Thyroid gland (tissue), 4 donors: ENCODE measurements at places on chromosomes 16 and 17. TPM values are rescaled to one million over a fixed set of nuclear protein-coding genes. Genes with fewer than 3 reads are reported as not detected.

GRCh38 chr16:79605999-79606398 lies 5.5 kb upstream of the MAF start:
- no peaks in the 10 kb centered on the region for H3K36me3 ChIP-seq
- no peak overlapping the region for H3K27ac ChIP-seq
- H3K4me3 ChIP-seq: no peak overlapping the region

DNA sequence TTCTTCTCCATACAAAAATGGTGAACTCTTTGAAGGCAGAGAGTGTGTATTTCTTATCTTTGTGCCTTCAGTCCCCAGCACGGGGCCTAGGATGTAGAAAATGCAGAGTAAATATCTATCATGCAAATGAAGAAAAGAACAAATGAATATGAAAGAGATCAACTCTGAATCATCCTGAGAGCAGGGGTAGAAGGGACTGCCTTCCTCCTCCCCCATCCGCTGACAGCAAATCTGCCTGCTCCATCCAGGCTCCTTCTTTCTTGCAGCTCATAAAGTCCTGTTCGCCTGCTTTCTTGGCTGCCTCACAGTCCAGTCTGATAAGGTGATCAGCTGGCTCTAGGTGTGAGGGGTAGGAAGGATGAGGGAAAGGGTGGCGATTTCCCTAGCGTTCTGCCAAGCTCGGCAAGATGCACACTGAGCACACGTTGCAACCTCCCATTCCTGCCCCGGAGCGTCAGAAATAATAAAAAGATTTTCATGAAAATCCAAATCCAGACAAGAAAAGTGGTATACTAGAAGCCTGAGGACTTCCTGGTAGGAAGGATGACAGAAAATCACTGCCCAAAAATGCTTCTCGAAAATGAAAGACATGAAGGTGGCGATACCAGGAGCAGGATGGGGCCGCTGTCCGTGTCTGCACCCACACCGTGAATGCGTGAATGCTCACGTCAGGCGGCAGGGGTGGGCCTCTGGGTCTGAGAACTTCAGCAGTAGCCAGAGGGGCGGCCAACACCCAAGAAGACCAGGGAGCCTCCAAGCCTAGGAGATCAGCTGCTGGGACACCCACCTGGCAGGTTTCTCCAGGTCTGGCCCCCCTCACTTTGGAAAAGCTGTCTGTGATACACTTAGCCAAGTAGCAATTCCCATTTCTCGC lies 67.1 kb downstream of the VPS53 start:
- no peak for DNase-seq
- H3K4me3 ChIP-seq: no peak overlapping the region
- H3K36me3 ChIP-seq: peaks cover 19% of the 10 kb centered on the region
- H3K27me3 ChIP-seq: no peaks in the 10 kb centered on the region
- H3K27ac ChIP-seq: no peak overlapping the region
- no peaks in the 10 kb centered on the region for H3K4me1 ChIP-seq

GRCh38 chr17:55577687-55578086 lies 66.4 kb upstream of the SMIM36 start:
- H3K4me3 ChIP-seq: no peak overlapping the region
- no peaks in the 10 kb centered on the region for H3K27me3 ChIP-seq

DNA sequence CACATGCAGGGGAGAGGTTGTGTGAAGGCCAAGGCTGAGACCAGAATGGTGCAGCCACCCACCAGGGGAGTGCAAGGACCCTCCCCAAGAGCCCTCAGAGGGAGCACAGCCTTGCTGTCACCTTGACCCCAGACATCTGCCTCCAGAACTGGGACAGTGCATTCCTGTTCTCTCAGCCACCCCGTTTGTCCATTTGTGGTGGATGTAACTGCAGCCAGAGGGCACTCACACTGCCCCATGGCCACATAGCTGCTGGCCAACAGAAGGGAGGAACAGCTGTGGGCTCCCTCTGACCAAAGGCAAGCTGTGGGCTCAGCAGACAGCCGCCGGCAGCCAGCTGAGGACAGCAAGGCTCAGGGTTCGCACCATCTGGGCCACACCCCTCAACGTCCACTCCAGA lies 49.8 kb upstream of the KLHDC4 start:
- no peaks in the 10 kb centered on the region for H3K27me3 ChIP-seq
- no peak overlapping the region for H3K4me3 ChIP-seq
- H3K36me3 ChIP-seq: no peaks in the 10 kb centered on the region
- no peak for DNase-seq

ACE gene
- total RNA-seq: 12.7 TPM

GRCh38 chr16:81668243-81669097 lies 110.6 kb upstream of the PLCG2 start:
- H3K27me3 ChIP-seq: no peaks in the 10 kb centered on the region
- no peak for DNase-seq
- no peaks in the 10 kb centered on the region for H3K36me3 ChIP-seq
- H3K27ac ChIP-seq: peak overlapping the region; percentile 66
- H3K4me1 ChIP-seq: peaks cover 14% of the 10 kb centered on the region

DNA sequence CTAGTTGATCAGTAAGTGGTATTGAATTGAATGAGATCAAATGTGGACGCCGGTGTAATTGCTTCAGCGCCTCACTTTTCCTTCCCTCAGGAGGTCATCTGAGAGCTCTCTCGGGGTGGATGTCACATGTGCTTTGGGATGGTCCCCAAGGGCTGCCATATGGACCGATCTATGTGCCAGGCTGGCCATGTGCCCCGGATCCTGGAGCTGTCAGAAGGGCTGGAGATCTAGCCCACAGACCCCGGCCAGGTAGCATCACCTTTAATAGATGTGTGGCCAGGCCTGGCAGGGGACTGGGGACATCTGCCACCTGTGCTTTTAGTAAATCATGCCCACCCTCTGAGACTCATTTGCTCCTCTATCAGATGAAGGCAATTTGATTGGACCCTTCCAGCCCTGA lies 95.3 kb upstream of the CRHR1 start:
- no peaks in the 10 kb centered on the region for H3K36me3 ChIP-seq
- no peaks in the 10 kb centered on the region for H3K27me3 ChIP-seq
- no peak overlapping the region for H3K4me3 ChIP-seq
- no peak for DNase-seq

DNA sequence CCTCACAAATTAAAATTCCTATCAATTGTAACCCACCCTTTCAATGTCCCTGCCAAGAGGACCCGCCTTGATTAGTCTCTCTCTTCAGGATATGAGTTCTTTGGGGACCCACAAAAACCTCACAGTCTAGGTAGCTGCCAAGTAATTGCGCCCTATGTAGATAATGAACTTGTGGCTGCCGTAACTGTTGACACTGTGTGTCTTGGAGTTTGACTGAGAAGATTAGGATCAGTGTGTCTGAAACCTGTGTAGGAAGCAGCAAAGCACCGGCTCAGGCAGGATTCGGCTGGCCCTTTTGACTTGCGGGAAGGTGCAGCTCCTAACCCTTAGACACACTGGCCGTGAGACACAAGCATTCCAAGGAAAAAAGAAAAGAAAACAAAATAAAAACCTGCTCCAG lies 17.8 kb upstream of the SLC6A4 start:
- no peaks in the 10 kb centered on the region for H3K4me1 ChIP-seq
- DNase-seq: peak; percentile 13
- H3K27ac ChIP-seq: no peak overlapping the region
- no peaks in the 10 kb centered on the region for H3K27me3 ChIP-seq

DNA sequence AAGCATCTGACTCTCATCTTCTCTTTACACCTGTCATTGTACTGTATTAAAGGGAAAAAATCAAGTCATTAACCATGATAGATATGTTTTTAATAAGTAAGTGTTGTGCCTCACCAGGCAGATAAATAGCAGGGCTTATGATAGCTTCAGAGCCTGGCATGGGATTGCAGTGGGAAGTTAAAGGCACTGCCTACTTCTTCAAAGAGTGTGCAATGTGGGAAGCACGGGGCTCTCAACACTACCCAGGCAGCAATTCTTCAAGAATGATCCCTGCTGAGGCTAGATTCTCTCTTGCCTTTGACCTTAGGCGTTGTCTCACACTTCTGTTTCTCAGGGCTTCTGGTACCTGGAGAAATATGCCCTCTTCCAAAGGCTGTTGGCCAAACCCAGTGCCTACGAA lies 297.3 kb downstream of the MAF start:
- H3K4me3 ChIP-seq: no peak overlapping the region
- no peaks in the 10 kb centered on the region for H3K27me3 ChIP-seq
- no peak for DNase-seq
- H3K4me1 ChIP-seq: peaks cover 16% of the 10 kb centered on the region
- H3K27ac ChIP-seq: no peak overlapping the region

- H3K27ac ChIP-seq: no peak overlapping the region
Measured at GRCh38 chr16:83117810-83118209, 491.0 kb downstream of the CDH13 start.

DNA sequence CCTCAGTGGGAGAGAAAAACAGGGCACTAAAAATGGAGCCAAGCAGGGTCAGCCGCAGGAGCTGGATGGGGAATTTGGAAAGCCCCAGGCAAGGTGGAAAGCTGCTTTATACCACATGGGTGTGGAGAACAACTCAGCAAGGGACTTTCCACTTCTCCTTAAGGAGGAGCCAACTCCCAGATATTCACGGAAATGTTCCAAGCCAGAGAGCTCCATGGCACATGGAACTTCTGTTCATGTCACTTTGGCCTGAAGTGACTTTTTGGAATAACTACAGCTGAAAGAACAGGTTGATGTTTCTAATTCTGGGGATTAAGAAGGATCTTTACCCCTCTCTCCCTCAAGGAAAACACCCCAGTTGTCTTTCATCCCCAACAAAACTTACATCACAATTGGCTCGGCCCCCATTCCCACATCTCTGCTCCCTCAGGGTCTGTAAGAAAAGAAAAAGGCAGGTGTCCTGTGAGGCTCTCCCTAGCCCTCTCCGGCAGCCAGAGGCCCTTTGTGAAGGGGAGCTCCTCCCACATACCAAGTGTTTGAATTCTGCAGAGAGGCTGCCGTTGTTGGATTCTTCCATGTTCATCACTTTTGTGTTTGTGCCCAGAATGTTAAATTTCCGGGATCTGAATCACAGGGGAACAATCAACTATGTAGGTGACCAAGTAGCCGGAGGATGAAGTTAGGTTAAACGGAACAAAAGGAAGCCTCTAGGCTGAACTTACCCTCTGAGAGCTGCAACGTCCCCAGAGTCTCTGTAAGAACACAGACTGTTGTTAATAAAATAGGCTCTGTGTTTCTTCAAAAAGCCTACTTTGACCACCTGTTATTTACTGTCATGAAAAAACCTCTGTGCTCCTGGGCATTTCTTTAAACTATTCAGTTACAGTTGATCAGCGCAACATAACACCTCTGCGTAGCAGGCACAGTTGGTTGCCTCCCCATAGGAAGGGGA lies 41.0 kb downstream of the STAT5A start:
- peak; percentile 60 for DNase-seq
- H3K27me3 ChIP-seq: no peaks in the 10 kb centered on the region
- peaks cover 73% of the 10 kb centered on the region for H3K36me3 ChIP-seq
- peaks cover 8% of the 10 kb centered on the region for H3K4me1 ChIP-seq

CTF1 gene
- 5.3 TPM for total RNA-seq

BCKDK gene
- total RNA-seq: 49.4 TPM

- DNase-seq: peak; percentile 25
- H3K36me3 ChIP-seq: no peaks in the 10 kb centered on the region
- H3K4me1 ChIP-seq: no peaks in the 10 kb centered on the region
- H3K4me3 ChIP-seq: no peak overlapping the region
Measured at GRCh38 chr17:8954339-8954738, 11.2 kb downstream of the PIK3R5 start.

DNA sequence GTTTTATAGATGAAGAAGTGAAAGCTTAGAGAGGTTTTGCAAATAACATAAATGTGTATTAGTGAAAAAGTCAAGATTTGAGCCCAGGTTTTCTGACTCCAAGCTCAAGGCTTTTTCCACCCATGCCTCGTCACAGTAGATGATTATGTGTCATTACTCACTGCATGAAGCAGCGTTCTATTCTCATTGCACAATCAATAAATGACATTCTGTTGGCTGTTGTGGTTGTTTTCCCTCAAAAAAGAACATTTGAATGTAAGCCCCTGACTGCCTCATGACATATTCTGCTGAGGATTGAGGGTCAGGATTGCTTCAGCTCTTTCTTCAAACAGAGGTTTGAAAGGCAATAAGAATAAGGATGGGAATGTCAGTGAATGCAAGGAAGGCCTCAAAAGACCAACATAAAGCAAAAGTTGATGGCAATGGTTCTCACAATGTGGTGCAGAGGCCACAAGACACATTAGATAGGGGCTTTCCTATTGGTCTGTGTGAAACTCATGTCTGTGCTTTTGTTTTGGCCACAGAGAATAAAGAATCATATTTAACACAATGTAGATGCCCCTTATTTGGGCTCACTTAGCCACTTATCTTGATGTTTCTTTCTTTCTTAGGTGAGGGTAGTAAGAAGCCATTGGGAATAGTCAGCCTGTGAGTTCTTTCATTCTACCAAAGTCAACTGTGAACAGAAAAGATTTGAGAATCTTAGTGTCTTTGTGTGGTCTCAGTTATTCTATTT lies 5.4 kb upstream of the MMD start:
- no peak overlapping the region for H3K4me3 ChIP-seq
- no peaks in the 10 kb centered on the region for H3K27me3 ChIP-seq
- DNase-seq: no peak
- H3K4me1 ChIP-seq: no peaks in the 10 kb centered on the region
- no peaks in the 10 kb centered on the region for H3K36me3 ChIP-seq

- no peak for DNase-seq
- no peak overlapping the region for H3K4me3 ChIP-seq
- H3K36me3 ChIP-seq: no peaks in the 10 kb centered on the region
- no peaks in the 10 kb centered on the region for H3K4me1 ChIP-seq
- no peak overlapping the region for H3K27ac ChIP-seq
- no peaks in the 10 kb centered on the region for H3K27me3 ChIP-seq
Measured at GRCh38 chr17:3037259-3037658, 26.1 kb downstream of the OR1D5 start.

DNA sequence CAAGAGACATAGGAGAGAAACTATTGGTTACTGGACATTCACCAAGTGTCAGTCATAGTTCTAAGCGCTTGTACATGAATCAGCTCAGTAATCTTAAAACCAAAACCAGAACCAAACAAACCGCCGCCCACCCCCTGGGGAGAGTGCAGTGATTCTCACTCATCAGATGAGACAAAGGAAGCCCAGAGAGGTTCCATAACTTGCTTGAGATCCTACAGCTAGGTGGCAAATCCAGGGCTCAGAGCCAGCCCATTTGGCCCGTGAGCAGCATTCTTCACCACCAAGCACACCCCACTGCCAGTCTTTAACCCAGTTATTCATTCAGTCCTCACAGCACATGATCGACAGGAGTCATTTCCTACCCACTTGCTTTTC lies 37.2 kb upstream of the RGS9 start:
- peak overlapping the region; percentile 36 for H3K4me3 ChIP-seq
- DNase-seq: peak; percentile 51
- peaks cover 16% of the 10 kb centered on the region for H3K4me1 ChIP-seq
- no peaks in the 10 kb centered on the region for H3K27me3 ChIP-seq
- H3K27ac ChIP-seq: peak overlapping the region; percentile 71

- H3K36me3 ChIP-seq: no peaks in the 10 kb centered on the region
- H3K27me3 ChIP-seq: no peaks in the 10 kb centered on the region
- no peaks in the 10 kb centered on the region for H3K4me1 ChIP-seq
- H3K4me3 ChIP-seq: no peak overlapping the region
- no peak overlapping the region for H3K27ac ChIP-seq
Measured at GRCh38 chr17:80873307-80873951, 118.2 kb upstream of the CHMP6 start.
